Foreskin fibroblast (primary cell): ENCODE measurements at places on chromosomes 16 and 17.
A peak's percentile ranks its signal among the peaks of the same experiment; 100 is the strongest.

DNA sequence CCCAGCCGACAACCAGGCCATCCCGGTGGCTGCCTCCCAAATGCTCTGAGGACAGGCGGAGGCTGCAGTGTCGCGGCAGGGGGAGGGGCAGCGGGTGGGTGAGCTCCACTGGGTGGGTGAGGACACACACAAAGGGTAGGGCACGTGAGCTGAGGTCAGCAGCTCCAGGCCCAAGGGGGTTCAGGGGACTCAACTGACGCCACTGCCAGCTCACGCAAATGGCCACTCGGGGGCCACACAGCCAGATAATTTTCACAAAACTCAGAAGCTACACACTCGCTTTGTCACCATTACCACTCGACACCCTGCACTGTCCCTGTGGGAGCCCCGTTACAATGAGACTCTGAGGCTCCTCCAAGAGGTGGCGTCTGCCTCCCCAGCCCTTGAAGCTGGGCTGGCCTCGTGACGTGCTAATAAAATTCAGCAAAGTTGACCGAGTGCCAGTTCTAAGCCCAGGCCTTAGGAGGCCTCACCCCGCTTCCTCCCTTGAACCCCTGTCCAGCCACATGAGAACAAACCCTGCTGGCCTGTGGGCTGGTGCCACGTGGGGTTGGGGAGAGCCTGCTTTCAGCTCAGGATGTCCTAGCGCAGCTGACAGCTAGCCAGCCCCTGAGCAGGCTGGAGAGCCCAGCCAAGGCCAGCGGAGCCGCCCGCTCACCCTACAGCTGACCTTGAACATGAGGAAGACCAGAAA, 56.9 kb downstream of the RMI2 start:
- no peak for DNase-seq

- DNase-seq, result peak; percentile 70
These were observed 31.4 kb upstream of the PMFBP1 start for GRCh38 chr16:72203401-72203800.

- peak; percentile 63 for DNase-seq
These were observed 126.6 kb downstream of the ANKRD11 start for GRCh38 chr16:89363621-89364393.

- DNase-seq, result no peak
These were observed 8.1 kb downstream of the DOC2B start for GRCh38 chr17:173166-173911.

DNA sequence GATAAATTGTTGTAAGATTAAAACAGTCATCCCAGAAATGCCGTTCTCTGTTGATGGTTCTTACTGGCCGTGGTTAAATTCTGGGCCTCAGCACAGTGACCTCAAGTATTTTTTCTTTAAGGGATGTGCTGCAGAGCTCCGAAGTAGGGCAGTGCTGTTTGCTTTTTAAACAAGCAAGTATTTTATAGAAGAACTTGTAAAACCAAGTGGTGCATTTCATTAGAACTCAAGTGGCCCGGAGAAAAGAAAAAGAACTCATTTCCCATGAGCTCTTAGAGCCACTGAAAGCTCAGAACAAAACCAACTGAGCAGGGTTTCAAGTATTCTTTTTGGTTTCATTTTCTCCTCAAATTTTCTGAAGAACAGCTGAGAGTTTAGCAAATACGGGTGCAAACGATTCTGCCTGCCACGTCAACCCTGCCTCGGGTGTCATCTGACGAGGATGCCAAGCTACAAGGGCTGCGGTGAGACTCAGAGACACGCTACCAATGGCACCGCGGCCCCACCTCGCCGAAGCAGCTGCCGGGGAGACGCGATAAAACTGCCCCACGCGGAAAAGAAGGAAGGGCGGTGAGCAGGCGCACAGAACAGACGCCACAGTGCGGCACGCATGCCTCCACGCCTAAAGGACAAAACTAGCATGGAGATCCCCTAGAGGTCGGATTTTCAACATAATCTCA, 6.3 kb downstream of the LMF1 start:
- DNase-seq, result peak; percentile 32

DNA sequence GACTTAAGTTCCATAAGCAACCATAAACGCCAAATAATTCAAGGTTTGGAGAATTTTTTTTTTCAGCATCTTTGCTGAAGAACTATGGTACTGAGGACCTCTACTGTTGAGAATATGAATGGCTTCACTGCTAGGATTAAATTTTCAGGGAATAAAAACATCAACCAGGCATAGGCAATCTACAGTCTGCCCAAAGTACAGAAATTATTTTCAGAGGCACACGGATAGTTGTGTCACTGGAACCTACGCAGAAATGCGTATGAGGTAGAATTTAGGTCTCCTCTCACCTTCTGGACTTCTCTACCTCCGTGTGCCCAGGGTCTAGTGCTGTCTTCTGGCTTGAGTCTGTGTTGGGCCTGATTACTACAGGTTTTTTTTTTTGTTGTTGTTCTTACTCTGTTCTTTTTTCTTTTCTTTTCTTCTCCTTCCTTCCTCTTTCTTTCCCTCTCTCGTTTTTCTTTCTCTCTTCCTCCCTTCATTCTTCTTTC, 39.7 kb downstream of the NACA2 start:
- DNase-seq, result peak; percentile 75

- no peak for DNase-seq
These were observed 47.5 kb downstream of the ADCY7 start for GRCh38 chr16:50313596-50314478.

- no peak for DNase-seq
These were observed 24.0 kb upstream of the CACNG1 start for GRCh38 chr17:67020293-67020766.

DNA sequence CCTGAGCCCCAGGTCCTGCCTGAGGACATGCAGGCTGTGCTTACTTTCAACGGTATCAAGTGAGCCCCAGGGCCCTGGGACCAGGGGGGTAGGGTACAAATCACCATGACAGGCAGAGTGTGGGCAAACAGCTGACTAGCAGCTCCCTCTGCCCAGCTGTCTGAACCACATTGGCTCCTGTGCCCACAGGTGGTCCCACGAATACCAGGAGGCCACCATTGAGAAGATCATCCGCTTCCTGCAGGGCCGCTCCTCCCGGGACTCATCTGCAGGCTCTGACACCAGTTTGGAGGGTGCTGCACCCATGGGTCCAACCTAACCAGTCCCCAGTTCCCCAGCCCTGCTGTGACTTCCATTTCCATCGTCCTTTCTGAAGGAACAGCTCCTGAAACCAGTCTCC, 10.0 kb downstream of the SLC46A1 start:
- DNase-seq, result no peak

GRCh38 chr16:73616770-73617169, 568.8 kb upstream of the ZFHX3 start:
- DNase-seq, result no peak

DNA sequence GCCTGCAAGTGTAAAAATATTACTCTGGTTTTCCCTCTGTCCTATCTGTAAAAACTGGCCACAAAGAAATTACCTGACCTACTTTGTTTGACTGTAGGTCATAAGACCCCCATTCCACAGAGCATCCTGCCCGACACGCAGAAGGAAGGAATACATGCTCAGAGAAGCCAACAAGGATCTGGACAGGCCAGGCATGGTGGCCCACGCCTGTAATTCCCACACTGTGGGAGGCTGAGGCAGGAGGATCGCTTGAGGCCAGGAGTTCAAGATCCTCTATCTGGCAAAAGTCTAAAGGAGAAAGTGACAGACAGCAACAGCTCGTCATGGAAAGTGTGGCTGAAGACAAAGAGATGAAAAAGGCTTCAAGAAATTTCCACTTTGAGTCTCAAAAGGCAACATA, 78.2 kb upstream of the RNU2-1 start:
- no peak for DNase-seq

DNA sequence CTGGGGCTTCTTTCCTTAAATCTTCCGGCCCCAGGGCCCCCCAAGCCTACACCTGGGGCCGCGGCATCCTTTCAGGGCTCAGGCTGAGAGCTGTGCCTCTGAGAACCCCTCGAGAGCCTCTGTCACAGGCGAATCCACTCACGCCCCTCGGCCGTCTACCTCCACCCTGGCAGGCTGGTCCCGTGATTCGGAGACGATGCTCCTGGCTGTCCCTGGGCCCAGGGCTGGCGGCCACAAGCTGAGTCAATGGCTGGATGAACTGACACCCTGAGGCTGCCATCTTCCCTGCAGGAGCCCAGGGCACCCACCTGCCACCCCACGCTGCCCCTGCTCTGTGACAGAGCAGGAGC, 4.4 kb downstream of the TEPSIN start:
- no peak for DNase-seq

DNA sequence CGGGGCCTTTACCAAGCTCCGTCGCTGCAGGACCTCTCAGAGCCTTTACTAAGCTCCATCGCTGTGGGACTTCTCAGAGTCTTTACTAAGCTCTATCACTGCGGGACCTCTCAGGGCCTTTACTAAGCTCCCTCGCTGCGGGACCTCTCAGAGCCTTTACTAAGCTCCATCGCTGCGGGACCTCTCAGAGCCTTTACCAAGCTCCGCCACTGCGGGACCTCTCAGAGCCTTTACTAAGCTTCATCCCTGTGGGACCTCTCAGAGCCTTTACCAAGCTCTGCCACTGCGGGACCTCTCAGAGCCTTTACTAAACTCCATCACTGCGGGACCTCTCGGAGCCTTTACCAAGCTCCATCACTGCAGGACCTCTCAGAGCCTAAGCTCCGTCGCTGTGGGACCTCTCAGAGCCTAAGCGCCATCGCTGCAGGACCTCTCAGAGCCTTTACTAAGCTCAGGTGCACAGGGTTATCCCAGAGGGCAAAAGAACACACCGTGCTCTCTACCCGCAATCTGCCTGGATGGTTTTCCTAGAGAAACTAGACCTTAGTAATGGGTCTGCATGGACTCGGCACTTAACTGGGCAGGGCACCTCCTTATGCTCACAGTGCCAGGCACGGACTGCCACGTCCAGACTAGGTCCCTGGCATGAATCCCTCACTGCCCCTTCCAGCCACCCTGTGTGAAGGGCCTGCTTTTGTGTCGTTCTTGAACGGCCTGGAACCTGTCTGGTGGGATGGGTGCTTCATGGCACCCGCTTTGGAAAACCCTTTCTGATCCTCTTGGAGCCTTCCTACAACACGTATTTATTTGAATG, 69.2 kb upstream of the DOC2B start:
- DNase-seq, result no peak

DNA sequence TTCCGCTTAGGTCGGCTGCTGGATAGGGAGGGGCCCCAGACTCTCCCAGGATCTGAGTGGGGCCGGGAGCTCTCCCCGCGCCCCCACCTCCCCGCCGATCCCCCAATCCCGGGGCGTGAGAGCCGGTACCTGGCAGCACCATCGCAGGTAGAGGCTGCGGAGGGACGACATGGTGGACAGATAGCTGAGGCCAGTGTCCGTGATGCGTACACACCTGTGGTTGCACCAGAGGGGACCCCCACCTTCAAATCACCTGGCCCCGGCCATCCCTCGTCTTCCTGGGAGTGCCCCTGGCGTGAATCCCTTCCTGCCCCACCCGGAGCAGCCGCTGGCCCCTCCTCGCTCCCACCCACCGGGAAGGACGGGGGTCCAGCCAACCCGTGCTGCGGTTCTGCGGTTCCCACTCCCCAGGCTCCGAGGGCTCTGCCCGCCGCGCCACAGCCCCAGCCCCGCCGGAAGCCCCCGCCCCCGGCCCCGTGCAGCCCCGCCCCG, 4.7 kb upstream of the WDR24 start:
- DNase-seq, result no peak

DNA sequence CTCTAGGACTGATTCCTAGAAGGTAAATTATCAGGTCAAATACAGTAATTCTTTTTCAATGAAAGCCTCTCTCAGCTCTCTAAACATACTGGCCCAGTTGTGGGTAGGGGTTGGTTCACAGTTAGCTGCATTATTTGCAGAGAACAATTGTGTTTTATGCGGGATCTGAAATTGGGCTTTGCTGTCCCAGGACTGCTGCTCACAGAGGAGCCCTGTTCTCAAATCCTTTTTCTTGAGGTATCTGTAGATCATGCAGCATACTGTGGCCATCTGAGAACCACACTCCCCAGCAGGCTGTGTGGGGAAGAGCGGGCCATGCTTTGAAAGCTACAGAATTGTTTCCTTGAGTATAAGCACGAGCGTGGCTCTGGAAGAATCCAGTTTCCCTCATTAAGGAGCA, 17.5 kb downstream of the MTHFSD start:
- no peak for DNase-seq

DNA sequence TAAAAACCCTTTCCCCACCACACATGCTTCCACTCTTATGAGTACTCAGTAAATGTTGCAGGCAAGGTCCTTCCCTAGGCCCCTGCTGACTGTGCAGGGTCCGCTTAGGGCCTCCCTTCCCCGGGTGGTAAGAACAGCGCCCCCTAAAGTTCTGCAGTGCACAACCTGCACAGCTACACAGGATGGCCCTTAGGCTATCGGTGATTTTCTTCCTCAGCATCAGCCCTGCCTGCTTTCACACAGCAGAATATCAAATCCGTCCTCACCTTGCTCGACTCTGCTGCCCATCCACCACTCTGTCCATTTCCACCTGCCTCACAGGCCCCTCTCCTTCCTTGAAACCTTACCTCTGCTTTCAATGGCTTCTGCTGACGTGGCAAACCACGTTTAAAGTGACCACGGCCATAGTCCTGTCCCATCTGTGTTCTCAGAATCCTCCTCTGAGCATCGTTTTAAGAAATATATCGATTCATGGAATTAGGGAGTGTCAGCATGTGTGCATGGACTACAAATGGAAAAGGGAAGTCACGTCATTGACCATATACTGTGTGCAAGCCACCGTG, 51.4 kb upstream of the TMEM132E start:
- DNase-seq, result no peak

DNA sequence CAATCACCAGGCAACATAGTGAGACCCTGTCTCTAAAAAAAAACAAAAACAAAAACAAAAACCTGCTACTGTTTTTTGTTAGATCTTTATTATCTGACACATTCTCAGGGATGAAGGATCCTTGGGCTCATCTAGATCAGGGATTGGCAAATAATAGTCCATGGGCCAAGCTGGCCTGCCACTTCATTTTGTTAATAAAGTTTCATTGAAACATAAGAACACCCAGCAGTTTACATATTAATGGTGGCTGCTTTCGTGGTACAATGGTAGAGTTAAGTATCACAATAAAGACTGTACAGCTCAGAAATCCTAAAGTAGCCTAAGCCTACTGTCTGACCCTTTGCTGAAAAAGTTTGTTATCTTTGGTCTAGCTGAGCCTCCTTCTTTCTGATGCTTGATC, 32.9 kb upstream of the CLEC18A start:
- no peak for DNase-seq

- no peak for DNase-seq
These were observed 17.8 kb downstream of the ST6GALNAC2 start for GRCh38 chr17:76567634-76568432.

- no peak for DNase-seq
These were observed 135.5 kb upstream of the WSB1 start for GRCh38 chr17:27158382-27158781.

GRCh38 chr17:50539762-50540559, 7.0 kb upstream of the SPATA20 start:
- no peak for DNase-seq

GRCh38 chr16:73143576-73144422, 95.9 kb upstream of the ZFHX3 start:
- DNase-seq, result peak; percentile 51

DNA sequence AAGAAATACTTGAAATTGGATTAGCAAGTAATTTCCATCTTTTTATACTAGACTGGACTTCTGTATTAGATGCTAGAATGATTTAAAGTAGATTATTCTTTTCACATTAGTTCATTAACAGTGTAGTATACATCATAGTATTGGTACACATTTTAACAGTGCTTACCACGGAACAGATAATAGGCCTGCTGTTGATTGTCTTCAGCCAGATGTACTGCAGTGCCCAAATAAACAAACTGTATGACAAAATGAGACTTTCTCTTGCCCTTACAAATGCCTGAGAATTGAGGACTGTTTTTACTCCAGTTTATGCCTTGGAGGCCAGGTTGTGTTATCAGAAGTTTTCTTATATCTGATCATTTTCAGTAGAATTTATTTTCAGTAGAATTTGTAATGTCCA, 631 bp downstream of the EVI2A start:
- peak; percentile 59 for DNase-seq

- no peak for DNase-seq
These were observed 119.3 kb upstream of the TOM1L1 start for GRCh38 chr17:54781389-54781788.
